ENCODE measurements at places on chromosomes 7 and 10. TPM values are rescaled to one million over a fixed set of nuclear protein-coding genes. Genes with fewer than 3 reads are reported as not detected.

The MSMB gene
- 0.89 TPM for total RNA-seq

DNA sequence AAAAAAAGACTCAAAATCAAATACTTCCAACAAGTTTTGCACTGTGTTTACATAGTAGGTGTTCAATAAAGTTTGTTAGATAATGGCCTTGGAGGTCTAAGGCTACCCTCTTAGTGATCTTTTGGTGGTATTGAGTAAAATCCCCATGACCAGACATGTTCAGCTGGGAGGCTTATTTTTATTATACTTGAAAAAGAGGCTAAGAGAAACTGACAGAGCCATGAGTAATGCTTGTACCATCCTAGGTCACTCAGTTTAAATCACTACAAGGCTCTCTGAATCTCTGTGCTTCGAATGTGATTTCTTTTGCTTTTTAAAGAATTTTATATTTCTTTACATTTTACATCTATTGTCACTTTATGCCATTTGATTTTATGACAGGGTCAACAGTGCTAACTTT, 90.5 kb downstream of the TWIST1 start:
- no peak for DNase-seq

DNA sequence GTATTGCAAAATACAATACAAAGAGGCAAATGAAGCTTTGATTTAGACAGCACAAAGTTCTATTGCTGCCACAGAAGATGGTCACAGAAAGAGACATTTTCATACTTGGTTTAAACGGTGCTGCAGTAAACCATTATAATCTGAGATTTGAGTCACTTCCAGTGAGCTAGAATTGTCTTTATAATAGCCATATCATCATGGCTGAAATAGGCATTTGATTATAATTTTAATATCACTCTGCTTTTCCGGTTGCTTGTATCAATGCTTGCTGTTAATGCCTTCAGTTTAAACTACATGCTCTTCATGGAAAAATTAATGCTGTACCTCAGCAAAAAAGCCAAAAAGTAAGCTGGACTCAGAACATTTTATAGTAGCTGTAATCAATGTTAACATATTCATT, 48.5 kb downstream of the CPEB3 start:
- no peak for DNase-seq

The VAX1 gene
- total RNA-seq, result 0.81 TPM

GRCh38 chr10:5574642-5575131, 49.9 kb downstream of the CALML3 start:
- no peak for DNase-seq

GRCh38 chr7:23403970-23404369, 66.3 kb downstream of the IGF2BP3 start:
- no peak for DNase-seq

- no peak for DNase-seq
These were observed 328.2 kb downstream of the TNS3 start for GRCh38 chr7:47253650-47254080.

- peak; percentile 64 for DNase-seq
These were observed 28.4 kb upstream of the CDHR3 start for GRCh38 chr7:105934572-105935185.

- DNase-seq, result no peak
These were observed 9.9 kb downstream of the AIFM2 start for GRCh38 chr10:70122742-70123141.

DNA sequence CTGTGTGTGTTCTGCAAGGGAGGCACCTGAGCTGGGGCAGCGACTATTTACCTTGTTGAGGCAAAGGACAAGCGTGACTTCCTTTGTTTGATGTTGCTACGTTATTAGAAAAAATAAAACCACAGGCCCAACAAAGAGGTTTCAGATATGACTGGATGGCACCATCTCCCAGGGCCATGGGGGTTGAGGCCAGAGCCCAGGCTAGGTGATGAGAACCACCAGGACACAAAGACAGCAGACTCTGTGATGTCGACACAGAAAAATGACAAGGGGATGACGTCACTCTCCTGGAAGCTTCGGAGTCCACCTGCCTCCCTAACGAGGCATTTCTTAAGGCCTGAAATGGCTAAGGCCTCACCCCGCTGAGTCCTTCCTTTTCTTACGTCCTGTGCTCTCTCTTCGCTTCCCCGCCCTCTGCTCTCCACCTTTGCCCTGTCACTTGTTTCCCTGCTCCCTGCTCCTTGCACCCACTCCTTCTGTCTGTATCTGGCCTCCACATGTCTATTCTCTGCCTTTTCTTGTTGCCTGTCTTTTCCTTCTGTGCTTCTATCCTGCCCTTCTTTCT, 83.0 kb upstream of the ADRB1 start:
- DNase-seq, result peak; percentile 11

- no peak for DNase-seq
These were observed 7.5 kb upstream of the ZKSCAN1 start for GRCh38 chr7:100007887-100008286.

The EPHA1 gene
- 176 TPM for total RNA-seq

DNA sequence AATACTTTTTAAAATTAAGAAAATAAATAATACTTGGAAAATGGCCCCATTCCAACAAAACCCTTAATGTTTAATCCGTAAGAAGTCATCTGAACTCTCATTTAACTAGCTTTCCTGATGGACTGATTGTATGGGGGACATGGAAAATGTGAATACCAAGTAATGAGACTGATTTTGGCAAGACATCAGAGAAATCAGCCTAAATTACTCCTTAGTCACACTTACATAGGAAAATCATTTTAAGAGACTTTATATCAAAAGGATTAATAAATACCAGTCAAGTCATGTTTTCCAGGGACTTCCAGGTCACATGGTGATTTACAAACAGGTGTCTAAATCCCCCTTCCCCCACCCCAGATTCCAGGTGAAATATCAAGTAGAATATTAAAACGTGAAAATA, 58.2 kb downstream of the GRM8 start:
- no peak for DNase-seq

- no peak for DNase-seq
These were observed 23.5 kb downstream of the WDFY4 start for GRCh38 chr10:48708144-48708543.

DNA sequence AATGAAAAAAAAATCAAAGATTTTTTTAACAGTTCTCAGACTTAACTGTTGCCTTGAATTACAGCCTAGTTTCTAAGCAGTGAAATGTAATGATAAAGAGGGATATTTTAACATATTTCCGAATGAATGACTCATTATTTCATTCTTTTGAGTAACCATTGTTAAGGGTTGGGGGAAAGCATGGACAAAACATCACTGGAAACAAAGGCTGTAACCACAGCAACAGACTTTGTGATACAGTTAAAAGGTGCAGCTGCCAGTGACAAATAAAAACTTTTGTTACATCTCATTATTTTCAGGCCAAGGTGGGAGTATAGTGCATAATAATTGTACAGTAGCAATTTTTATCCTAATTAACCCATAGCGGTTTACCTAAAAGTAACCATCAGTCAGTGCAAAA, 172.6 kb downstream of the LRRTM3 start:
- DNase-seq, result no peak

GRCh38 chr7:156402255-156402654, 238.3 kb upstream of the RNF32 start:
- DNase-seq, result no peak

The AGAP9 gene
- total RNA-seq, result 5.3 TPM

The CAV2 gene
- total RNA-seq, result 9.5 TPM

GRCh38 chr7:121313793-121314676, 14.8 kb upstream of the WNT16 start:
- no peak for DNase-seq

The MRC1 gene
- 0.17 TPM for total RNA-seq

DNA sequence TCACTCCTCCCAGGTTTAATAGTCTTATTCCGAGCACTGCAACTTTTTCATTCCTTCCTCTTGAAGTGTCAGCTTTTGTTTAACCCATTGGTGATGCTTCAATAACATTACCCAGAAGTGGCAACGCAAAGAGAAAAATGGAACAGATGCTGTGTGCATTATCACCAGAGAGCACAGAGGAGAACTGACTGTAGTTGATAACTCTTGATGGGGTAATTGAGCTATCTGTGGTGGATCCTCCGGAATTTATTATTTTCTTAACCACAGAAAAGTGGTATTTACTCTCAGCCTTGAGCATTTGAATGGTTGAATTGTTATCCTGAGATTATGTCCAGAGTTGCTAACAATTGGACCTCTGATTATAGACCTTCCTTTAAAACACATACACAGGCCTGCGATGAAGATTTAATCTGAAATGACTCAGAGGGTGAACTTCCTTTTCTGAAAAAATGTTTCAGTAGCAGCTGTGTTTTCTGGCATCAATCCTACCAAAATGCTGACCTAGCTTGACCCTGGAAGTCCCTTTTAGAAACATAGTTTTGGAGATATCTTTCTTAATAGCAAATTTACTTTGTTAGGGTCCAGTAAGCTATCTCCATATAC, 1584.4 kb upstream of the LRRTM3 start:
- no peak for DNase-seq

The OPALIN gene
- not detected for total RNA-seq

- no peak for DNase-seq
These were observed 204.0 kb upstream of the PTN start for GRCh38 chr7:137547485-137547884.

The VPS37D gene
- 6.0 TPM for total RNA-seq

DNA sequence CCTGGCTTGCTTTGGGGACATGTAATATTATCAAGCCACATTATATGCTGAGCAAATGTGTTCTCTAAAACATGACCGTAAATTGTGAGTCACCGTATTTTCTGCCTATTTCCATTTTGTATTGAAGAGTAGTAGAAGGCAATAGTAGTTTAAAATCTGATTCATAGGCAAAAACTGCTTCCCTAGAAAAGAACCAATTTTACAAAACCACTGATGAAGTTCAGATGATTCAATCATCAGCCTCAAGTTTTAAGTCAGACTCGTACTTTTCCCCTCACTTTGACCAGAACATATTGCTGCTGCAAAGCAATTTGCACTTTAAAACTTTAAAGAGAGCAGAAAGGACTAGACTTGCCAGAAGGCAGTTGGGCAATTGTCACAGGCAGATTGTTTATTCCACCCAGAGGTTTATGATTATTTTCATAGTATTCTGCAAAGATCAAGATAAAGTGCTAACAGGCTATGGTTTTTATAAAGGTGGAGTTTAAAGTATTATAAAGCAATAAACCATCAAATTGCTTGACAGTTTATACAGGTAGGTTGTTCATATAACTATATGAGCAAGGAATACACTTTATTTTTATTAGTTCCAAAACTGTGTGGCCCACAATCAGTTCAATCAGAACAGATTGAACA, 168.2 kb downstream of the ETV1 start:
- DNase-seq, result no peak

DNA sequence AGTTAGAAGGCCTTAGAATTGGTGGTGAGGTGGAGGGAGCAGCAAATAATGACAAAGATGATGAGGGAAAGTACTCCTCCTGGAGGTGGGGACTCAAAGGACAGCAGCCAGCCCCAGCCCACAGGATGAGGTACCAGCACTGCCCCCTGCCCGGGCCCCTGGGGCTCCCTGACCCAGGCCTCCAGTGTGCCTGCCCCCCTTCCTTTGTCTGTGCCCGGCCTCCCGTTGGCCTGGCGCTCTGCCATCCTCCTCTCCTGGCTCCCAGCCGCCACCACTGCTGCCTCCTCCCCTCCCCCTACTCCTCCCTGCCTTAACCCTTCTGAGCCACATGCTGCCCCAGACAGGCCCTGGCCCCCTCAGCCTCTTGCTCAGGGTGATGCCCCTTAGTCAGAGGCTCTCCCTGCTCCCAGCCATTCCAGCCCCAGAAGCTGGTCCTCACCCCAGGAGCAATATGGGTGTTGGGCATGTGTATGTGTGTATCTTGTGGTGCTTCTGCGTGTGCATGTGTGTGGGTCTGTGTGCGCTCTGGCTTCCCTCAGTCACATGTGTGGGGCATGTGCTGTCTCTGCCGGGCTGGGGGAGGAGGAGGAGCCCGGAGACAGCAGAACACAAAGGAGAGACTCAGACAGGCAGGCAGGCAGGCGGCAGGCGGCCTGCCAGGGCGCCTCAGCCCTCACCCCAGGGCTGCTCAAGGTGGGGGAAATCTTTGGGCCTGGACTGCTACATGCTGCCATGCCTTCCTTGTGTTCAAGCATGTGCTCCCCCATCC, 2.6 kb downstream of the LDB1 start:
- peak; percentile 83 for DNase-seq

The BCL7B gene
- total RNA-seq, result 18.7 TPM

DNA sequence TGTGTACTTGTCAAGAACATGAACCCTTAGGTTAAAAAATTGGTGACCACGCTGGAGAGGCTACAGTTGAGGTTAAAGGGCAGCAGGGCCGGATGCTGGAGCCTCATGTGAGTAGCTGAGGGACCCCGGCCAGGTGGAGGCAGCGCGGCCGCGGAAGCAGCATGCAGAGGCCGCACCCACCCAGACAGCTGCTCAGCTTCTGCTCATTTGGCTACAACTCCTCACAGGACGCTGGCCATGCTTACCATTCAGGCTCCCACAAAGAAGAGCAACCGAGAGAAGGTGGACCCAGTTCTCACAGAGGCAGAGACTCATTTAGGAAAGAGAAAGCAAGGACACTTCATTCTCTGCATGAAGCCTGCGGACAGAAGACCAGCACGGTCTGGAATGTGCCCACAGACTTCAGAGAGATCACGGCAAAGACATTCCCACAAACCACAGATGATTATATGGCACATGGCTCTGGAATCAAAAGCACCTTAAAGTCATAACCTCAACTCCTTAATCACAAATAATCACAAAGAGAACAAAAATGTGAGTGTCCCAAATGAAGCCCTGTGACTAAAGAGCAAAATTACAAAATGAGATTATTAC, 94.4 kb downstream of the VOPP1 start:
- DNase-seq, result peak; percentile 71

DNA sequence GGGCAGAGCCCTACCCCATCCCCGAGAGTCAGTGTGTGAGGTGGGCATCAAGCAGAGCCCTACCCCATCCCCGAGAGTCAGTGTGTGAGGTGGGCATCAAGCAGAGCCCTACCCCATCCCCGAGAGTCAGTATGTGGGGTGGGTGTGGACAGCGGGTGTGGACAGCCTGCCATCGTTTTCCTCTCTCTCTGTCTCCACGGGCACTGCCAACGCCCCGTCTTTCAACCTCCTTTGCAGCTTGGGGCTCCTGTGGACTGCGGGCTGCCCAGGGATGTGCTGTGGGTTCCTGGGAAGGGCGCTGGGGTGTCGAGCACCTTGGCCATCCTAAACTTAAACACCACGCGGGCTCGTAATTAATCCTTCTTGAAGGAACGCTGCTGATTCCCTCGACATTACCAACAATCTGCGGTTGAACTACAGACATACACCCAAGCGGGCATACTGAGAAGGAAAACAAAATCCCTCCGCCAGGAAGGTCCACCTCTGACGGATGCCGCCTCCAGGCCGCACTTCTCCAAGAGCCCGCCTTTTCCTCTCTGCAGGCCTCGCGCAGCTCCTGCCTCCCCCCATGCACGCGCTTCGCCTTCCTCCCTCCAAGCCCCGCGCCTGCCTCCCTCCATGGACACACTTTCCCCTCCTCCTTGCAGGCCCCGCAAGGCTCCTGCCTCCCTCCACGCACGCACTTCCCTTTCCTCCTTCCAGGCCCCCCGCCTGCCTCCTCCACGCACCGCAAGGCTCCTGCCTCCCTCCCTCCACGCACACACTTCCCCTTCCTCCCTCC, 65.1 kb downstream of the ADARB2 start:
- peak; percentile 70 for DNase-seq

The CYP2W1 gene
- total RNA-seq, result not detected

DNA sequence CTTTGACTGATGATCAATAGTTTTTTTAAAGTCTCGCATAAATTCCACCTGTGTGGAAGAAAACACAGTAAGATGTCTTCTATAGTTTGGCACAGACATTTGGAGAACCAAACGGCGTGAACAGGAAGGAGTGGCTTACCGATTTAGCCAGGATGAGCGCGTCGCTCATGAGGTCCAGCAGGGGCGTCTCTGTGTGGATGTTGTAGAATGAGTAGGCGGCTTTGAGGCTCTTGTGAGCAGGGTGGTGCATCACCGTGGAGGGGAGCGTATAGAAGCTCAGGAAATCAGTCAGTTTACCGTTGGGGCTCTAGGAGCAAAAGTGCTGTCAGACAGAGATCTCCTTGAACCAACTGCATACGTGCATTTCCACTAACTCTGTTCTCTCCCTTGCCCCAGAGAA, 15.5 kb downstream of the RPP38 start:
- DNase-seq, result peak; percentile 59
